ENCODE measurements at places on chromosomes 7 and 10.
A peak's percentile ranks its signal among the peaks of the same experiment; 100 is the strongest.

DNA sequence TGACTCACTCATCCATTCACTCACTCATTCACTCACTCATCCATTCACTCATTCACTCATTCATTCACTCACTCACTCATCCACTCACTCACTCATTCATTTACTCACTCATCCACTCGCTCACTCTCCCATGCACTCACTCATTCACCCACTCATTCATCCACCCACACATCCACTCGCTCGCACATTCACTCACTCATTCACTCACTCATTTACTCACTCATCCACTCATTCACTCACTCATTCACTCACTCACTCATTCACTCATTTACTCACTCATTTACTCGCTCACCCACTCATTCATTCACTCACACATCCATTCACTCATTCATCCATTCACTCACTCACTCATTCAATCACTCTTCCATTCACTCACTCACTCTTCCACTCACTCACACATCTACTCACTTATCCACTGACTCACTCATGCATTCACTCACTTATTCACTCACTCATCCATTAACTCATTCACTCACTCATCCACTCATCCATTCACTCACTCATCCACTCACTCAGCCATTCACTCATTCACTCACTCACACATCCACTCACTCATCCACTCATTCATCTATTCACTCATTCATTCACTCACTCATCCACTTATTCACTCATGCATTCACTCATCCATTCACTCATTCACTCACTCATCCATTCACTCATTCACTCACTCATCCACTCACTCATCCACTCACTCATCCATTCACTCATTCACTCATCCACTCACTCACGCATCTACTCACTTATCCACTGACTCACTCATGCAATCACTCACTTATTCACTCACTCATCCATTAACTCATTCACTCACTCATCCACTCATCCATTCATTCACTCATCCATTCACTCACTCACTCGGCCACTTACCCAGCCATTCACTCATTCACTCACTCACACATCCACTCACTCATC lies 74.0 kb downstream of the CARD11 start:
- DNase-seq = no peak

GRCh38 chr10:71845410-71846405 lies 5.3 kb downstream of the PSAP start:
- no peak for DNase-seq

DNA sequence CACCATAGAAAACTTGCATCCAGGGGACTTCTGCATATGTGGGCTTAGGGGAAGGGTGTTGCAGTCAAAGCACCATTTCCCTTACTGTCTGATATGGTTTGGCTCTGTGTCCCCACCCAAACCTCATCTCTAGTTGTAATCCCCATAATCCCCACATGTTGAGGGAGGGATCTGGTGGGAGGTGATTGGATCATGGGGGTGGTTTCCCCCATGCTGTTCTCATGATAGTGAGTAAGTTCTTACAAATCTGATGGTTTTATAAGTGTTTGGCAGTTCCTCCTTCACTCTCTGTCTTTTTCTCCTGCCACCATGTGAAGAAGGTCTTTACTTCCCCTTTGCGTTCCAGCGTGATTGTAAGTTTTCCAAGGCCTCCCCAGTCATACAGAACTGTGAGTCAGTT lies 177.4 kb downstream of the ADK start:
- no peak for DNase-seq

GRCh38 chr7:153030976-153031375 lies 271.4 kb downstream of the ACTR3B start:
- DNase-seq = no peak

- no peak for DNase-seq
These were observed 23.5 kb downstream of the COL26A1 start for GRCh38 chr7:101386177-101386557.

DNA sequence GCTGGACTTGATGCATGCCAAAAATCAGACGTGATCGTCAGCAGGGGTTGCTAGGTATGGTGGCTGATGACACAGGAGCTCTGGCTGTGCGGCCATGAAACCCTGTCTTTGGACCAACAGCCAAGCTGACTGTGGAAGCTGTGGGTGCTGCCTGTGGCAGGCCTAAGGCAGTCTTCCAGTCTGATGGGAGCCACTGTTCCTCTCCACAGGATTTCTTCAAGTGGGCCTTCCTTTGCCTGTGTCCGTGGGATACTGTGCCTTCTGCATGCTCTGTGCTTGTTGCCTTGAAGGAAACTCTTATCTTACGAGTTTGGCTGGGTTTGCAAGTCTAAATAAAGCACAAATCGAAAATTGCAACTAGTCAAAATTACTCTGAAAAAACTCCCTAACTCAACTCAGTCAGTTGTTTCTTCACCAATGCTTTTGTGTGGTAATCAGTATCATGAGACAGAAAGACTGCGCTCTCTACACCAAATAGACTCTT lies 101.9 kb upstream of the PDLIM1 start:
- DNase-seq = no peak

- DNase-seq = no peak
These were observed 225.2 kb downstream of the XPNPEP1 start for GRCh38 chr10:109698086-109698485.

DNA sequence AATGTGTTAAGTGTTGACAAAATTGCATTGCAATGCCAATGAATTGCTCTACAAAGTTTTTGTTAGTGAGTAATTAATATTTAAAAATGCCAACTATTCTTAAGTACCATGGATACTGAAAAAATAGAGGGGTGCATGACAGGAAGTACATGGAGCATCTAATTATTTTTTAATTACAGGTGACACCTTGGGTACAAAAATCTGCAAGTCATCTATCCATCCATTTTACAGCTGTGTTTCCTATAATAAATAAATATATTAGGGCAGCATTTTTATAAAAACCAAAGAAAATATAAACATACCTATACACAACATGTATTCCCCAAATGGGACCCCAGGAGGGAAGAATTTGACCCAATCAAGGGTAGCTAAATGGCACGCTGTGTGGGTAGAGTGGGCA lies 304.6 kb downstream of the XPNPEP1 start:
- no peak for DNase-seq

- DNase-seq = no peak
These were observed 13.1 kb downstream of the WIPI2 start for GRCh38 chr7:5203183-5203537.

GRCh38 chr10:121698336-121698735 lies 100.1 kb upstream of the FGFR2 start:
- DNase-seq = no peak

- no peak for DNase-seq
These were observed 90.6 kb downstream of the CARD11 start for GRCh38 chr7:2953099-2953498.

- DNase-seq = no peak
These were observed 201.2 kb upstream of the GRB10 start for GRCh38 chr7:50983850-50984249.

DNA sequence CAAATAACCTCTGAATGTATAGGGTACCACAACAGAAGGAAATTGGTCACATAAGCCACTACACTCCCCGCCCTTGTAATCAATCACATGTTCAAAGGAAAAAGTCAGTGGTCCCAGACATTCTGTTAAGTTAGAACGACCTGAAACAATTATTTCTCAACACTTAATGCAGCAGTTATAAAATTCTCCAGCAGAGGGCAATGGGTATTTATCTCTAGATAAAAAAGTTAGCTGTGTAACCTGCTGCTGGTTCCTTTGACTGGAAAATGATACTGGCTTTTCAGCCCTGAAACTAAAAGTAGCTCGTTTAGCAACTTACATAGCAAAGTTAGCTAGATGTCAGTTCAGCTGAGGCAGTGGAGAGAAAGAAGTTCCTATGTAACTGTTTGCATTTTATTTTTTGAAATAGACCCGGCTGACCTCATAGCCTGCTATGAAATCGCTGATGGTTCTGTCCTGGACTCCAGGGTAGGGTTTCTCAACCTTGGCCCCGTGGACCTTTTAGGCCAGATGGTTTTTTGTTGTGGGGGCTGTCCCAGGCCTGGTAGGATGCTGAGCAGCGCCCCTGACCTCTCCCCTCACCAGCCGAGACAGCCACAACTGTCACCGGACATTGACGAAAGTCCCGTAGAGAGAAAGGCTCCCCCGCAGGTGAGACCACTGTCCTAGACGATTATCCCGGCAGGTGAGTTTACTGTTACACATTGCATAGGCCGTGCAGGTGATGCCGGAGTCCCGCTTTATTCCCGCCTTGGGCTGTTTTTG lies 40.2 kb upstream of the PROSER2 start:
- no peak for DNase-seq

- DNase-seq = no peak
These were observed 546.9 kb upstream of the GALNT17 start for GRCh38 chr7:70585071-70585470.

GRCh38 chr10:44803862-44804261 lies 107.3 kb upstream of the TMEM72 start:
- DNase-seq = no peak

DNA sequence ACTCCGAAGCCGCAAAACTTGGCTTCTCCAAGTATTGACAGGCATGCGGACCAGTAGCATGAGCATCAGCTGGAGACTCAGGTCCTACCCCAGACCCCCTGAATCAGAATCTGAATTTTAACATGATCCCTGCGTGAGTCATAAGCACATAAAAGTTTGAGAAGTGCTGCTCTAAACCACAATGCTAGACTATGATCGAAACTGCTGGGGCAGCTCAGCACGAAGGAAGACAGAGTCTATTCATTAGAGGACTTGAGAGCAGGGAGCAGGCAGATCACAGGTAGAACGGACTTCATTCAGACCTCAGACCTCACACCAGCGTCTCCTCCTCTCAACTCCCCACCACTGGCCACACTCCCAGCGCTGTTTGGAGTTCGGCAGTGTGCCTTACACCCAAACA lies 16.9 kb downstream of the CAMK2G start:
- no peak for DNase-seq

DNA sequence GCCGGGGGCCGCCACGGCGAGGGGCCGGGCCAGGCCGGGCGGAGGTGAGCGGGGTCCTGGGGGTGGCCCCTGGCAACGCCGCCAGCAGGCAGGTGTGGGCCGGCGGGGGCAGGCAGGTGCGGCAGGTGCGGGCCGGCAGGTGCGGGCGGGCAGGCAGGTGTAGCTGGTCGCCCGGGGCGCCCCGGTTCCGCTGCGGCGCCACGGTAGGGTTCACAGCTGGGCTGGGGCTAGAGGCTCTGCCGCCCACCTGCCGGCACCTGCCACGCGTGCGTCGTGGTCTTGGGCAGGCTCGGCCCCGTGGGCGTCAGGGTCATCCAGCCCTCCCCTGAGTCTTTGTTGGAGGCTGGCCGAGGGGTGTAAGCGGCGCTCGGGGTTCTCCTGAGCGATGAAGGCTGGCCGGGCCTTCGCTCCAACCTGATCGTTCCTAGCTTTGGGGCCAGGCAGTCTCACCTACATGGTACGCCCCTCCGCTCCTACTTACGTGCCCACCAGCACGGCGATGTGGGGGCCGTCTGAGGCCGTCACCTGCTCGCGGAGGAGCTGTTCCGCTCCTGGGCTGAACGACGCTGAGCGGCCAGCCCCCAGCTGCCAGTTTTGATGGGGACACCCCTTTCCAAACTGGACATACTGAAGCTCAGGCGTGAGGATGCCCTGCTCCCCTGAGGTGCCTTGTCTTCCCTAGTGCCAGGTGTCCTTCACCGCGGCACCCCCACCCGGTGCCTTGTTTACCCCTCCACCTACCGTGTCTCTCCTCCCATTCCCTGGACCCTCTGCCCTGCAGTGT lies 493 bp downstream of the ZMIZ2 start:
- DNase-seq = no peak

DNA sequence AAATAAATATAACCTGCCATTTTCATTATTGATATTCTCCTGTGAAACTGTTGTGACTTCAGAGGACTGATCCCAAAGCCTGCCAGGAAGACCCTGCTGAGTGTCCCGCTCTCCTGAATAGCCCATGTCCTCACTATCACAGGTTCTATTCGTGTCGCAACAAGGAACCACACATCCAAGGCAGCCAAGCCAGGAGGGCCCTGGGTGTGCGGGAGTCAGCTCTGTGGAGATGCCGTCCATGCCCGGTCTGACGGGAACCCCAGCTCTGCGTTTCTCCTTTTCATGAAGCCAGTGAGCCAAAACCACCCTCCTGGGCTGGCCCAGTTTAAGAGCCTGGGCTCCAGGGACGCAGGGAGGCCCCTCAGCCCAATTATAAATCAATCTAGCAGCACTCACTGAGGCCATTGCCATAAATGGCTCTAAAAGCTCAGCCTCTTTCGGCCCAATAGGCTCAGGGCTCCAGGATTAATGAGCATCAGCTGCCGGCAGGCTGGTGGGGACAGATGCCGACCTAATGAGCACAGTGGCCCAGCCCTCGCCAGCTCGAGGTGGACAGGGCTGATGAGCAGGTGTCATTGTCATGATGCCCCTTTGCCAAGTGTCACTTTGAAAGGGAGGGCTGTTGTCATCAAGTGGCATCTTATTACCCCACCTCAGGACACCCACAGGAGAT lies 177.9 kb downstream of the PLXNA4 start:
- no peak for DNase-seq

- no peak for DNase-seq
These were observed 131.1 kb upstream of the PTPRZ1 start for GRCh38 chr7:121741896-121742295.

- peak; percentile 33 for DNase-seq
These were observed 25.6 kb downstream of the IRF5 start for GRCh38 chr7:128963327-128963757.

DNA sequence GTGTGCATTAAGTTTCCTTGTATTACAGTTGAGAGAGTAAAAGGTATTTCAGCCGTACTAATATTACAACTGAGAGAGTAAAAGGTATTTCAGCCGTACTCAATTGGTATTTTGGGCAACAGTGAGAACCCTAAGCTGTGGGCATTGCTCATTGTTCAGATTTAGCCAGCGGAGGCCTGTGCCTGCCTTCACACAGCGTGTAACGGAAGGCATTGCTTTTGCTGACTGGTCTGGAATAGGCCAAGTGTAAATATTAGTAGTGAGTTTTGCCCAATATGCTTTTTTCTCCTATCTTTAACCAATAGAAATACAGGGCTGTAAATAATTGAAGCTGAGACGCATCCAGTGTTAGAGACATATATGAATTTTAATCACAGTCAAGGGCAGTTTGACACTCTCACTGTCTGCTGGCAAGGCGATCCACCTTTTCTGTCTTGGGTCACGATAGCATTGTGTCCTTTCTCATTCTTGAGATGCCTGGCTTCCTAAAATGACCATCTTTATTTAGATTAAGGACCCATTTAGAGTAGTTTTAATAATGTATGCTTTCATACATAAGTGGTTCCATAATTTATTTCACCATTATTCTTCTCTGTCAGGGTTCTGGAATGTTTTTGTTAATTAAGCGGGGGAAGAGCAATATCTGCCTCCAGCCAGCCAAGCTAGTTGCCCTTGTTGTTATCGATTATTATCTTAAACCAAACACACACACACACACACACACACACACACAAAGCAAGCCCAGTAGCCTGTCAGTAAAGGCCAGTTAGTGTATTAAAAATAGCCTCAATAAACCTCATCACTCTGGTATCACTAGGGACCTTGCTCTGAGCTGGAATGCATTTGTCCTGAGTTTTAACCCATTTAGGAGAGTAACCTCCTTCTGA lies 130.7 kb downstream of the CELF2 start:
- no peak for DNase-seq

- no peak for DNase-seq
These were observed 11.4 kb upstream of the VWDE start for GRCh38 chr7:12415072-12415471.

Measured in stimulated activated CD4-positive, alpha-beta T cell treated with anti-CD3 and anti-CD28 coated beads, Interleukin-15, amount 100 ng/mL, for 48 hours (primary cell).